Small intestine (tissue), 16 donors: ENCODE measurements at places on chromosomes 6 and 20.

GRCh38 chr20:48822178-48822577 is 5.6 kb downstream of the PREX1 start:
- no peak for DNase-seq

GRCh38 chr6:164690241-164690640 is 619.2 kb downstream of the C6orf118 start:
- DNase-seq, result no peak

- DNase-seq, result no peak
These were observed 126.9 kb downstream of the SYCP2 start for GRCh38 chr20:59806578-59806975.

DNA sequence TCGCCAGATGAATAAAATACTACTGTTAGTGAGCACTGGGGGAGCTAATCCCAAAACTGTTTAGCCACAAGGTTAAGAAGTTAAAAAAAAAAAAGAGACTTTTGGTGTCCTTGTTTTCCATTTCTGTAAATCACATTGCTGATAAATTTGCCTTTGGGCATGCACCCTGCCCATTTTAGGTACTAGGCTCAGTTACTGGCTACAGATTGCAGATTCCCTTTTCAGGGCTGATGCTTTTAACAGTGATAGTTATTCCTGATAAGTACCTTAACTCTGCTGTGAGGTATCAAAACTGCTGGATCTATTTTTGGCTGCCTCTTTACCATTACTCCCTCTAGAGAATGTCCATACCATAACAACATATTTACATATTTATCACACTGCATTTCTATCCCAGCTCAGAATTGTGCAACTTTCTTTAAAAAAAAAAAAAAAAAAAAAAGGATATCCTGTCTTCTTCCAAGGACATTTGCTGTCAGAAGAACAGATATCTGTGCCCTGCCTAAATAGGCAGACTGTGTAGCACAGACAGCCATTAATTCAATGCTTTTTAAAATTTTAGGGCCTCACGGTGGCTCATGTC is 94.5 kb downstream of the SSR1 start:
- DNase-seq, result no peak

GRCh38 chr6:62446647-62447316 is 160.8 kb upstream of the KHDRBS2 start:
- DNase-seq, result no peak
